ENCODE measurements at places on chromosomes 5 and 9.

- DNase-seq = peak; percentile 35
Observed at GRCh38 chr5:171355302-171355724, 32.3 kb upstream of the NPM1 start.

DNA sequence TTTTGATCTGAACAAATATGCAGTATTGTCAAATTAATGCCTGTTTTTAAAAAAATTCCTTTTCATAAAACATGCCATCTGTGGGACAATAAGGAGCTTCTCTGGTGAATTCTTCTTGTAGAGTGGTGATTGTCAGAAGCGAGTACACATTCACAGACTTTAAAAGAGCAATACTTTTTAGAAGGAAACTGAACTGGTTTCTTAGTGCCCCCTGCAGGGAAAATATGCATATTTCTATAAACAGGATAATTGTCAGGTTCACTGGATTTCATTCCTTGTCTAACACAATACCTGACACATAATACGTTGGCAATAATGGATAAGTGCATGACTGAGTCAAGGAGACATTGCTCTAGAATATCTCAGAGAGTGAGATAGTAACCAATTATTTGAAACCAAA is 133.7 kb downstream of the KIF4B start:
- DNase-seq = no peak

GRCh38 chr5:83177803-83178202 is 100.5 kb downstream of the XRCC4 start:
- no peak for DNase-seq

DNA sequence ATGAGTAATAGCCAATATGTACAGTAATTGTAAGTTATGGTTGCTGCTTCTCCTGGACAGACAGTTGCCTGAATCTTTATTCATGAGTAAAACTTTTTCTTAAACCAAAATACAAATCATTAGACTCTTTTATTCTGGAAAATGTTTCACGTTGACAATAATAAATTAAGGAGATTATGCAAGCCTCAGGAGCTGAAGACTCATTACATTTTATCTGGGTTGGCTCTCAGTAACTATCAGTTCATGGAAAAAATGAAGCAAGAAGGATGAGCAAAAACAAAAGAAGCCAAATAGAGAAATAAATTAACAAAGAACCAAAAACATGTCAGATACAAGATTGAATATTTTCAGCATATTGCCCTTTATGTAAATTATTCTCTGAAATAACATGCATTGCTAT is 88.9 kb upstream of the PRR16 start:
- no peak for DNase-seq

- no peak for DNase-seq
Observed at GRCh38 chr5:63025679-63026078, 447.1 kb downstream of the LRRC70 start.

- DNase-seq = no peak
Observed at GRCh38 chr5:2996248-2996647, 244.8 kb upstream of the IRX2 start.

GRCh38 chr9:83473488-83473971 is 64.7 kb downstream of the FRMD3 start:
- no peak for DNase-seq

Measured in CD4-positive, alpha-beta T cell treated with Interleukin-1 beta for 1 hour (primary cell).